ENCODE measurements at places on chromosomes 16 and 17.

DNA sequence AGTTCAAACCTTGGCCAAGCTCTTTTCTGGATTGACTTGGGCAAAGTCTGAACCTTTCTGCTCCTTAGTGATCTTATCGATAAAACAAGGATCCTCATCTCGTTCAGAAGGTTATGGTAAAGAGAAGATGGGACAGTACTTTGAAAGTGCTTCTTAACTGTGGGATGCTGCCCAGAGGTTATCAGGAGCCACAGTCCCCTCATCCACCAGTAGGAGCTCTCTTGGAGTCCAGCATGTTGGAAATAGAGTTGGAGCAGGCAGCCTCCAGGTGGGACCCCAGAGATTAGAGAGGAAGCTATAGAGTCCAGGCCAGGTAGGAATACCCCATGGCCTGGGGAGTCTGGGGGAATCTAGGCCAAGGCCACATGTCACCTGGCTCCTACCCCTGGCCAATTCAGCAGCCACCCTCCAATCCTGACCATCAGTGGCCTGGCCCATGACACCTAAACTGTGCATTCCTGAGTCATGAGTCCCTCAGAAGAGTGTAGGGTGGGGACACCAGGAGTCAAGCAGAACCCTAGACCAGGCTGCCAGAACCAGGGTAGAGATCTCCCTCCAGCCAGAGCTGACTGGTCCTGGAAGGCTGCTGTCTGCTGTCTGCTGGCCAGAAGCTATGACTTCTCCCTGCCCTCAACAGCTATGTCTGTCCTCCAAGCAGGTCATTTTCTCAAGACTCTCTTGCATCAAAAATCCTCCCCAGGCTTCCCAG lies 144.3 kb downstream of the AIPL1 start:
- no peak for DNase-seq

DNA sequence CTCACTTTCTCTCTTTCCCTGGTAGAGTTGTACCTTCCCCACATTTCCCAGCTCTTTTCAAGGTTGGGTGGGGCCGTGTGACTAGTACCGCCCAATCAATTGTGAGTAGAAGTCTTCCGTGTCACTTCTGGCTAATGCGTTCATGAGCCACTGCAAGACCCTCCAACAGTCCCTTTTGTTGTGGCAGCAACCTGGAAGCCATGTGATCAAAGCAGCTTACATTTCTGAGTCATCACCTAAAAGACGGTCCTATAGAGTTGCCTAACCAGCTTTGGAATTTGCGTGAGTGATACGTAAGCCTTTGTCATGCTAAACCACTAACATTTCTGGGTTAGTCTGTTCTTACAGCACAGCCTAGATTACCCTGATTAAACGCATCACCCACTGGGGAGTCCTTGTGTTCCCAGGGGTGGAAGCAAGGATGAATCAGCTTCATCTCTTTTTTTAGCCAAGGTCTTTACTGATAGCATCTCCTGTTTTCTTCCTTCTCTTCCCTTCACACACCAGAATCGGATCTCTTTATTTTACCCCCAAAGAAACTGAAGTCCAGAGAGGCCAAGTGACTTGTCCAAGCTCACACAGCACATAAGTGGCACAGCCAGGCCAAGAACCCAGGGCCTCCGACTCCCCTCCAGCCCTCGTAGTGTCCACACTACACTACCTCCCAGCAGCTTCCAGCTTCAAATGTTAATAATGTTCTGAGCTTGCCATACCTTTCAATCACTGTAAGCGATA lies 366.3 kb upstream of the XYLT1 start:
- no peak for DNase-seq

DNA sequence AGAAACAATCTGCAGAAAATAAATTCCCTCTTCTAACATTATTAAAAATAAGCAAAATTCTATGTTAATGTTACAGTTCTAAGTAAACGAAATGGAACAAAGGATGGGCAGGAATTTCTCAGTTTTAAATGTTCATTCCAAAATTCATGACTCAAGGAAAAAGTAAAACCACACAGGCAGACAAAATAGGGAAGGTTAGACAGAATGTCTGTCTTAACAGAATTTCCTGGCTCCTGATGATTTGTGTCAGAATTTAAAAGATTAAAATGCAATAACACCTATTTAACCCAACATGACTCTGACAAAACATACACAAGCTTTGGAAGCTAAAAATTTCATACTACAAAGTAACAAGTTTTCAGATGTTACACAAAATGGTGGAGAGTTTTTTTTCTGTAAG lies 42.8 kb downstream of the SPOP start:
- DNase-seq, result no peak

DNA sequence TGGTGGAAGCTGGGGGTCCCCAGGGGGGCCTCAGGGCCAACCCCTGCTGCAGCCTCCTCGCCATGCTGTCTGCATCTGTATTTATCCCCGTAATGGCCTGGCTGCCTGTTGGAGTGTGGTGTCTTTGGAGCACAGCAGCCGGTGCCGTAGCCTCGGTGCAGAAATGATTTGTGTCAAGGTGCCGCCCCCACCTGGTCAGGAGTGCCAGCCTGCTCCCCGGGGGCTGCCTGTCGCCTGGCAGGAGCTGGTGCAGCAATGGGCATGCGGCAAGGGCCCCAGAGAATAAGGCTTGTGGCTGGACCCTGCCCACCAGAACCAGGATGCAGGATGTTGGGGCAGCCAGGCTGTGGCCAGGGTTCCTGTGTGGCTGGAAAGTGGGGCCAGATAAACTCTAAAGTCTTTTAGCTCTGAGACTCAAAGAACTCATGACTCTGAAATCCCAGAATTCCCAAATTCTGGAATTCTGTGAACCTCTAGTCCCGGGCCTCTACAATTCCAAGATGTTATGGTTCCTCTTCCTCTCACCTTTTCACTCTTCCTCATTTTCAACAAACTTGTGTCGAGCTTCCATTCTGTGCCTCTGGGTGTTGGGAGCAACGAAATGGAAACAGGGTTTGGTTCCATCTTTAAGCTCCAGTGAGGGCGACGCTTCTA lies 5.9 kb downstream of the CPNE2 start:
- DNase-seq, result no peak

- no peak for DNase-seq
These were observed 56.9 kb downstream of the WIPI1 start for GRCh38 chr17:68400404-68400735.

GRCh38 chr17:27560668-27561067 lies 70.3 kb upstream of the LGALS9 start:
- DNase-seq, result no peak

GRCh38 chr16:80122115-80122514 lies 418.7 kb upstream of the DYNLRB2 start:
- DNase-seq, result no peak

GRCh38 chr17:82105882-82106687 lies 8.0 kb upstream of the FASN start:
- peak; percentile 76 for DNase-seq

DNA sequence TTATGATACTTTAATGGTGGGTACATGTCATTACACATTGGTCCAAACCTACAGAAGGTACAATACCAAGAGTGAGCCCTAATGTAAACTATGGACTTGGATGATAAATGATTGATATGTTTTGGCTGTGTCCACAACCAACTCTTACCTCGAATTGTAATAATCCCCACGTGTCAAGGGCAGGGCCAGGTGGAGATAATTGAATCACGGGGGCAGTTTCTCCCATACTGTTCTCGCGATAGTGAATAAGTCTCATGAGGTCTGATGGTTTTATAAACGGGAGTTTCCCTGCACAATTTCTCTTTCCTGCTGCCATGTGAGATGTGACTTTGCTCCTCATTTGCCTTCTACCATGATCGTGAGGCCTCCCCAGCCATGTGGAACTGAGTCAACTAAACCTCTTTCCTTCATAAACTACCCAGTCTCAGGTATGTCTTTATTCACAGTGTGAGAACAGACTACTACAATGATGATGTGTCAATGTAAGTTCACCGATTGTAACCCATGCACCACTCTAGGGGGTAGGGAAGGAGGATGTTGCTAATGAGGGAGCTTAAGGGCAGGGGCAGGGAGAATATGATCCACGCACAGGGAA lies 7.0 kb upstream of the METTL22 start:
- DNase-seq, result no peak

GRCh38 chr17:2087597-2088211 lies 32.8 kb downstream of the HIC1 start:
- peak; percentile 62 for DNase-seq

DNA sequence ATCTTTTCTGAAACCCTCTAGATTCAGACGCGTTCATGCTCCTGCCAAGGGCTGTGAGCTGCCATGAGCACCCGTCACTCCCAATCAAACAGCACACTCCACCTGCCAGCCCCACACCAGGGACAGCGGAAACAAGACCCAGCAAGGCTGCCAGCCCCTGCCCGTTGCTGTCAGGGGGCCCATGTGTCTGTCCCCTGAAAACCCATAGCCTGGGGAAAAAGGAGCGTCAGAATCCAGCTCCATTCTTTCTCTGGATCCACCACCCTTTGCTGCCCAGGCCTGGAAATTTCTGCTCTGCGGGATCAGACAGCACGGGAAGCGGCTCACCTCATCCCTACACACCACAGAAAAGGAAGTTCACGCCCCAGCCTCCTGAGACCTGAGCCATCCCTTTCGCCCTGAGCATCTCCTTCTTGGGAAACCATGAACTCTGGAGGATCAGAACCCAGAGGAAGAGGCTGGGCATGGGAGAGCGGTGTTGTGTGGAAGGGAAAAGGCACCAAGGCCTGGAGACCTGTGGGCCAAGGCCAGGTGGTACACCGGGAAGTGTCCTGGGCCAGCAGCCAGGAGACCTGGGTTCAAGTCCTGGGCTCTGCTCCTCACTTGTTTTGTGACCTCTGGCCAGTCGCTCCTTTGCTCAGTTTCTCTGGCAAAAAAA lies 51.5 kb upstream of the RCVRN start:
- no peak for DNase-seq

- peak; percentile 72 for DNase-seq
These were observed 7.6 kb downstream of the EPX start for GRCh38 chr17:58200024-58200633.

DNA sequence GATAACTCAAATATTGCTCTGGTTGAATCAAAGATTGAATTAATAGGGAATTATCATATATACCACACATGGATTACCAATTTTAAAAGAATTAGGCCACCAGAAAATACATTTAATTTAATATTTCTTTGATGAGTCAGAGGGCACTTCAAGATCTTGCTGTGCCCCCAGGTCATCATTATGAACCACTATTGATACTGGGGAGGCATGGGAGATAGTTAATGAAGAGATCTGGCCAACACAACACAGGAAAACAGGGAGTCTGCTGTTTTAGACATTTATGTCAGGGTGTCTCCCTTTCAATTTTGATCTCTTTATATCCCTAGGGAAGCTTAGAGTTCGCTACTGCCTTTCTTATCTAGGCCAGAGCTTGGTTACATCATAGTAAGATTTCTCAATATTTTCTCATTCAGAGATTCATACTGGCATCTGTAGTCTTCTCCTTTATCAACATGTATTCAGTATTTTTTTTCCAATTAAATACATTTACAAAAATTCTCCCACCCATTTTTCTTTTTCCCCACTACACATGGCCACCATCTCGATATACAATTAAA lies 158.3 kb upstream of the ZFHX3 start:
- no peak for DNase-seq

DNA sequence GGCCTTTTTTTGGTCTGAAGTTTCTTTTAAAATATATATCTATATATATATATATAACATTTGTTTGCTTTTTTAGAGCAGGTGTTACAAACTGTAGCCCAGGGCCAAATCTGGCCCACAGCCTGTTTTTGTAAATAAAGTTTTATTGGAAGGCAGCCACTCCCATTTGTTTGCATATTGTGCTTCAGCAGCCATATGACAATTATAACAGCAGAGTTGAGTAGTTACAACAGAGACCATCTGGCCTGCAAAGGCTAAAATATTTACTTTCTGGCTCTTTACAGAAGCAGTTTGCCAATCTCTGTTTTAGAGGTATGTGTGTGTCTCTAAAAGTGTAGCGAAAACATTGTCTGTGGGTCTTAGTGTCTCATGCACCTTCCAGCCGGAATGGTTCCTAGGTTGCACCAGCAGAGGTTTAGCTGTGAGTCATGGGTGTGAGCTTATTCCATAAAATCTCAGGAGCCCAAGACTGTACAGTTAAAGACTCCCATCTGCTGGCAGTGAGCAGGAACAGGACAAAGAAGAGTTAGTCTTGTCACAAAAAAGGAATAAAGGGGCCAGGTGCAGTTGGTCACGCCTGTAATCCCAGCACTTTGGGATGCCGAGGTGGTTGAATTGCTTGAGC lies 23.8 kb downstream of the LCMT1 start:
- DNase-seq, result no peak

GRCh38 chr17:42247734-42248133 lies 28.5 kb downstream of the STAT5B start:
- DNase-seq, result no peak

DNA sequence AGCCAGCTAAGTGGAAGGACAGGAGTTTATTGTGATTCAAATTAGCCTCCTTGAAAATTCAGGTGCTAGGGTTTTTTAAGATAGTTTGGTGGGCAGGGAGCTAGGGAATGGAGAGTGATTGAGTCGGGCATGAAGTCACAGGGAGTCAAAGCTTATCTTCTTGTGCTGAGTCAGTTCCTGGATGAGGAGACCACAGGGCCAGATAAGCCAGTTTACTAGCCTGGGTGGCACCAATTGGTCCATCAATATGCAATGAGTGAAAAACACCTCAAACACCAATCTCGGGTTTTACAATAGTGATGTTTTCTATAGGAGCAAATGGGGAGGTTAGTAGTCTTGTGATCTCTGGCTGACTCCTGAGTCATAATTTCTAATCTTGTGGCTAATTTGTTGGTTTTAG lies 165.1 kb downstream of the ABCC12 start:
- no peak for DNase-seq

DNA sequence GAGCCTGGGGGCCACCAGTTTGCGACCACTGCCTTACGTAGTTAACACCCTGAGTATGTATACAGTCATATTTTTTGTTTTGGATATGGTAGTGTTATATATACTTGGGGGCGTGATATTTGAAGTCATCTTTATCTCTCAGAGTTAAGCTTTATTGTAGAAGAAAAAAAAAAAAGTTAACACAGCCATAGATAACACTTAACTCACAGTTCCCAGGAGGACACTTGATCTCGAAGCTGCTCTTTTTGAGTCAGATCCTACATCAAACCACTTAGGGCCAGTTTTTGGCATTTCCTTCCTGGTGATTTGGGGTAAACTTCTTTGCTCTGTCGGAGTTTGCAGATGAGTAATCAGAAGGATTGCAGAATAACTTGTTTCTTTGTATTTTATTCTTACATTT lies 5.8 kb downstream of the ITPRIPL2 start:
- DNase-seq, result no peak

GRCh38 chr17:81537856-81538555 lies 9.8 kb downstream of the FSCN2 start:
- DNase-seq, result no peak
